ENCODE measurements at places on chromosomes 2 and 18.
A peak's percentile ranks its signal among the peaks of the same experiment; 100 is the strongest.

- no peak for DNase-seq
These were observed 17.2 kb downstream of the GREB1 start for GRCh38 chr2:11550901-11551568.

DNA sequence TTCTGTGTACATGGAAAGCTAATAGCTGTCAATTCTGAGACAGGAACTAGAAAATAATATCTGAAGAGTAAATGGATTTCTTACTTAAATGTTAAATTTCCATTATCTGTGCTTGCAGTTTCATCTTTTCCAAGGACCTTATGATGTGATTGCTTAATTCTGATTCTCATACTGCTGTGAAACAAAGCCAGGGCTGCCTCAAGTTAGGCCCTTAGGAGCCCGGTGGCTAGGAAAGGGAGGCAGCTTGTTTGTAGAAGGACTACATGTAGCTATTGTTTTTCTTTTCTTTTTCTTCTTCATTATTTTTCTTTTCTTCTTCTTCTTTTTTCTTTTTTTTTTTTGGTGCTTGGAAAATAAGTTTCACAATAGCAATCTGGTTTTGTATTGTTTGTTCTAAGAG lies 50.5 kb downstream of the XRCC5 start:
- DNase-seq = no peak

DNA sequence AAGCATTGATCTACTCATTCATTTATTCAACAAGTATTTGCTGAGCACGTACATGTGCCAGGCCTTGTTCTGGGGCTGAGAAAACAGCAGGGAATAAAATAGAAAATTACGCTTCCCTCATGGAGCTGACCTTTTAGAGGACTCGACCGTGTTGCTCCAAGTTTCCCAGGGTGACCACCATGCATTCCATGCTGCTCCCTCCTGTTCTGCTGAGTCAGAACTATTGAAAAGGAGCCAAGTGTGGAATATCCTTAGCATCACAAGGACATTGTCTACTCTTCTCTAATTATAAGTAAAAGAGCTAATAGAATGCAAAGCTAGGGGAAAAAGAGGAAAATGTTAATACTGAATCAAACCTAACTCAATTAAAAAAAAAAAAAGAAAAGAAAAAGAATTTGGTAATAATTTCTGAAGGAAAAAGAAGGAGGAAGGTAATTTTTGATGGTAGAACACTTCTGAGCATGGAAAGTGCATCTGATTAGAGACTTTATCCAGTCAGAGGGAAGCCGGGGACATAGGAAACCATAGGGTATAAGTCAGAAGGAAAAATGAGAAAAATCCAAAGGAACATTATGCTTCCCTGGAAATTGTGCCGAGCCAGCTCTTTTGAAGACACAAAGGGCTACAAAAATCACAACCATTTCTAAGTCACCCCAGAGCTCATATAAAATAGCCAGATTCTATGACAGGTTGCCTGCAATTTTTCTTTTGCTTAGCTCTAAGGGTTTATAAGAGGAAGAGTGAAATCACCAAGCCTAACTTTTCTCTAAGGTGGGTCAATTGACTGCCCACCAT lies 339.4 kb downstream of the RND3 start:
- peak; percentile 54 for DNase-seq

GRCh38 chr2:190791347-190791975 lies 89.2 kb upstream of the GLS start:
- peak; percentile 79 for DNase-seq

DNA sequence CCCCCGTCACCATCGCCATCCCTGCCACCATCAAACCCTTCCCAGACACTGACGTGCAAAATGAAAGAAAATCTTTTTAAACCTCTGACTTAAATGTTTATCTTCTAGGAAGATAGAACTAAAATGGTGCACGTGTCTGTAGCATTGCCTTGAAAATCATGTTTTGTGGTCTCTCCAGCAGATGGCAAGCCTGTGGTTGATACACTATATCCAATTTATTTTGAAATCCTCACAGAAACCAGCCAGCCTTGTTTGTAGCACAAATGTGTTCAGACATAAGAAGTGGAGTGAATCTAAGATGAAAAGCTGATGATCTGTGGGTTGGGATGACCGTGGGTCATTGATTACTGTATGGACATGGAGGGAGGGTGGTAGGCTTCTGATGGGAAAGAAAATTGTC lies 436.2 kb upstream of the SMIM21 start:
- DNase-seq = no peak

- DNase-seq = peak; percentile 79
These were observed 59.9 kb downstream of the TNP1 start for GRCh38 chr2:216799873-216800431.

- no peak for DNase-seq
These were observed at the start of gene DYTN for GRCh38 chr2:206718296-206718695. DYTN (minus strand) TSS chr2:206718396; CDS start chr2:206718279, 117 bp downstream.

GRCh38 chr2:181762000-181762399 lies 81.7 kb upstream of the NEUROD1 start:
- no peak for DNase-seq

DNA sequence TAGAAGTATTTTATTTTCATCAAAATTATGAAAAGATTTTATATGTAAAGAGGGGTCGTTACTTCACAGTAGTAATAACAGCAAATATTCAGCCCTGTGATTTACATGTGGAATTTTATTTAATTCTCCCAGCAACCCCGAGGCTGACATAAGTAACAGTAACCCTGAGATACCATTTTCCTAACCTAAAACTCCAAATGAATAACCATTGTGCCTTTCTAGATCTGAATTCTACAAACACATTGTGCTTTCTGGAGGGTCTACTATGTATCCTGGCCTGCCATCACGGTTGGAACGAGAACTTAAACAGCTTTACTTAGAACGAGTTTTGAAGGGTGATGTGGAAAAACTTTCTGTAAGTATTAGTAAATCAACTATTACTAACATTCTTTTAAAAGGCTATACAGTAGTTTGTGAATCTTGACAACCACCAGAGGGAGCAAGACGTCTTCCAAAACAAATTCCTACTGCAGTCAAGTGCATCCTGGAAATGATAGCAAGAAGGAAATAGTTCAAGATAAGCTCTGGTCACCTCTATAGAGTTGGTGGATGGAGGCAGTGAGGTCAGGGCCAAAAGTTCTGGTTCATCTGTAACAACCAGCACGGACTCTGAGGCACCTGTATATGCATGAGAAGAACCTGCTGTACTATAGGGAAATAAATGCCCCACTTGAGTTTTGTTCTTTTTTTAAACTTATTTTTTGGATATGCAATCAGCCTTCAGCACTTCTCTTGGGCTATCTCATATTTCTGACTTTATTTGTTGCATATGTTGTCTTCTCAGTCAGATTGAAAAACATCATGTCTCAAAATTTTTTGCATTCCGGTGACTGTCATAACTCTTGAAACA lies 37.4 kb downstream of the ACTR2 start:
- peak; percentile 90 for DNase-seq

DNA sequence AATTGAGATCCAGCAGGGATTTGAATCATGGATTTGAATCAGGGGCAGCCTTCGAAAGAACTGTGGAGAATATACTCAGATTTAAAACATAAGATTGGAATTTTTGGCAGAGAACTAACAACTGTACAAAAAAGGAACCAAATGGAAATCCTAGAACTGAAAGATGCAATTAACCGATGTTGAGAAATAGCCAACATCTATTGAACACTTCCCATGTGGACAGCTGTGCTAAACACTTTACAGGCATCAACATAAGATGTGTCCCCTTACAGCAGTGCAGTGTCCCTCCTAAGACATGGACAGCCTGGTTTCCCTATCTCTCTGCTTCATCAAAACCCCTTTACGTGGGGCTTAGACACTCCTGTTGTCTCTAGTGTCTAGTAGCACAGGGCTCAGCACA lies 3.7 kb upstream of the IL1RN start:
- DNase-seq = no peak

DNA sequence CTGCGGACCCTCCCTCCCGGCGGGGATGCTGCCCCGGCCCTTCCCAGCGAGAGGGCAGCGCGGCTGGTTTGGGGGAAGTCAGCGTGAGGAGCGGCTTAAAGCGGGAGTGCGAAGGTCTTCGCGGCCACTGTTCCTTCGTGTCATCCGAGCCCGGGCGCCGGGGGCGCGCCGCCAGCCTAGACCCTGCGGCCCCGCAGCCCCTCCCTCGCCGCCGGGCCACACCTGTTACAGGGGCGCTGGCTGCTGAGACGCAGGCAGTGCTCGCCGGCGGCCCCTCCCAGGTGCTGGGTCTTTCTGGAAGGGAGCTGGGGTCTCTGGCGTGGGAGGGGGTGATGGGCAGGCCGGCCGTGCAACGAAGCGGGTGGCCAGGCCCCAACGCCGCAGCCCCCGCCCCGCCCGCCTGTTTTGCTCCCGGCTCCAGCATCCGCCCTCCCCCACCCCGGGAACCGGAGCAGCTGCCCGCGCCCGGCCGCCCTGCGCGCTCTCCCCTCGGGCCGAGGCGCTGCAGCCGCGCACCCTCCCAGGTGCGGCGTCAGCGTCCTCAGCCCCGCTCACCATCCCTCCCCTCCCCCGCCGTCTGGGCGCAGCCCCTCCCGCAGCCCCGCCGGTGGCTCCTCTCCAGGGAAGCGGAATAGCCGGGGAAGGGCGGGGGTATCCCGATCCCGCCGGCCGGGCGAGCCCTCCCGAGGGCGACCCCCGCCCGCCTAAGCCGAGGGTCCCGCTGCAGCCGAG lies 727 bp downstream of the KIF1A start:
- no peak for DNase-seq
